ENCODE measurements at places on chromosomes 6 and 20.

GRCh38 chr6:1399085-1399780 lies 9.9 kb downstream of the FOXF2 start:
- DNase-seq = no peak

GRCh38 chr6:80988892-80989291 lies 763.6 kb downstream of the TENT5A start:
- no peak for DNase-seq

GRCh38 chr6:18861204-18861603 lies 474.1 kb downstream of the RNF144B start:
- DNase-seq = no peak

DNA sequence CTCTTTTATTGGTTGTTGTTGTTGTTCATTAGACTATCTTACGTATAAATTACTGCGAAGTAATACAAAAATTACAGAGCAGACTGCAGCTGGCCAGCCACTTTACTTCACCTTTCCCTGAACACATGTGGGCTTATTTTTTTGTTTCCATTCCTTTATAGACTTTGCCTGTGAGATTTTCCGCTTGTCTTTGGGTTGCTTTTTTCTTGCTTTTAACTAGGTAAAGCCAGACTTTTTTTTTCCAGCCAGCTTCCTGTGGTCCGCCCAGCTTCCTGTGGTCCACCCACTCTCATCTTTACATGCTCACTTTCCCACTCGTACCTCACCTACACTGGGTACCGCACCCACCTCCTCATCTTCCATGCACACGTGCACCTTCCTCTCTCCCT lies 79.0 kb downstream of the IPCEF1 start:
- no peak for DNase-seq
